ENCODE measurements at places on chromosomes 12 and 14.

DNA sequence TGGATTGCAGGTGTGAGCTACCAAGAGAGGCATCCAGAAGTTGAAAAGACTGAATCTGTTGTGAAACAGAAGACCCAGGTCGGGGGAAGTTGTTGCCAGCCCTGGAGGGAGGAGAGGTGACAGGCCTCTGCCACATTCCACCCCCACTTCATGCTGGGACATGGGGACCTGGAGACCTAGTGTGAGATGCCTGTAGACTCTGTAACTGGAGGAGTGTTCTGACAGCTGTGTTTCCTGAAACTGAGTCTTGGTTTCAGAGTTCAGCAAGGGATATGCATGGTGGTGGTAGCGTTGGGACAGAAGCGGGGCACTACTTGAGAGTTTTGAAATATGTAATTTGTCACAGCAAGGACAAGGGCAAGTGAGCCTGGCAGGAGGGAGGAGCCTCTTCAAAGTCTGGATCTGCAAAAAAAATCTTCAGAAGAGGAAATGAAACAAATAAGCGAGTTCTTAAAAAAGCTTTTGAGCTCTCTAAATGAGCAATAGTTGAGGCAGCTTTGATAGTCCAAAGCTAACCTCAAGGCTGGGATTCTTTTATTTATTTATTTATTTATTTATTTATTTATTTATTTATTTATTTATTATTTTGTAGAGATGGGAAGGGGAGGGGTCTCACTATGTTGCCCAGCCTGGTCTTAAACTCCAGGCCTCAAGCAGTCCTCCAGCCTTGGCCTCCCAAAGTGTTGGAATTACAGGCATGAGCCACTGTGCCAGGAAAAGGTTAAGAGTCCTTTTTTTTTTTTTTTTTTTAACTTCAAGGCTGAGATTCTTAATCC is 58.9 kb upstream of the EEA1 start:
- DNase-seq = no peak

DNA sequence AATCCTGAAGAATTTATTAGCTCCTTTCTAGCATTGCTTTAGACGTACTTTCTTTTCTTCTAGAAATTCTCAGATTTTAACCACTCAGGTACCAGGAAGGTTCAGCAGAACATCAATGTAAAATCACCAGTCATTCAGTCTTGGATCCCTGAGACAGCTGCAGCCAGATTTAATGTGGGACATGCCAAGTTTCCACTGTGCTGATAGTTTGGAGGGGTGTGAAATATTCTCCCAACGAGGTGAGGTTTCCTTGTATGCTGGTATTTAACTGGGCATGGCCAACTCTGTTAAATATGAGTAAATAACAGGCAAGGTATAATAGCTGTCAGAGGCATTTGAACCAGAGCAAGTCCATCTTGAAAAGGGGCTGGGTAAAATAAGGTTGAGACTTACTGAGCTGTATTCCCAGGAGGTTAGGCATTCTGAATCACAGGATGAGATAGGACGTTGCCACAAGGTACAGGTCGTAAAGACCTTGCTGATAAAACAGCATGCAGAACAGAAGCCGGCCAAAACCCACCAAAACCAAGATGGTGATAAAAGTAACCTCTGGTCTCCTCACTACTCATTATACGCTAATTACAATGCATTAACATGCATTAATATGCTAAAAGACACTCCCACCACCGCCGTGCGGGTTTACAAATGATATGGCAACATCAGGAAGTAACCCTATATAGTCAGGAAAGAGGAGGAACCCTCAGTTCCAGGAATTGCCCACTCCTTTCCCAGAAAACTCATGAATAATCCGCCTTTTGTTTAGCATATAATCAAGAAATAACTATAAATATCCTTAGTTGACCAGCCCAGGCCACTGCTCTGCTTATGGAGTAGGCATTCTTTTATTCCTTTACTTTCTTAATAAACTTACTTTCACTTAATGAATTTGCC is 75.2 kb upstream of the RASSF8 start:
- DNase-seq = no peak

GRCh38 chr14:74545386-74545785 is 51.8 kb downstream of the ISCA2 start:
- no peak for DNase-seq

GRCh38 chr14:89036371-89036770 is 211.9 kb downstream of the TTC8 start:
- DNase-seq = no peak

DNA sequence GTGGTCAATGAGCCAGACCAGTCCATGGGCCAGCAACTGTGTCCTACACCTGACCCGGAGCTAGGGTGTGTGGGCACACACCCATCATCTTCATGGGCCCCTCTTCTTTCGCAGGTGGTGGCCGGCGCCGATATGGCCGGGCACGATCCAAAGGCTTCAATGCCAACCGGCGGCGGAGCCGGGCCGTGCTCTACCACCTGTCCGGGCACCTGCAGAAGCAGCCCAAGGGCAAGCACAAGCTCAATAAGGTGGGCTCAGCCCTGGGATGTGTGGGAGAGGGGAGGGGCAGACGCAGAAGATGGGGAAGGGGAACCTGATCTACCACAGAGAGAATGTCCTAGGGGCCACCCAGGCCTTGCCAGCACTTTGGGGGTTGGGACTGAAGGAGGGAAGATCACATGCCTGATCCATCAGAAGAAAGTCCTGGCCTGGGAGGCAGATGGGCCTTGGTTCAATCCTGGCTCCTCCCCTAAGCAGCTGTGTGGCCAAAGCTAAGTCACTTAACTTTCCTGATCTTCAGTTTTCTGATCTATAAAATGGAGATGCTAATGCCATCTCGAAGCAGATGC is 3.8 kb downstream of the KCNH3 start:
- no peak for DNase-seq

GRCh38 chr12:57237596-57237931 is 8.1 kb downstream of the SHMT2 start:
- no peak for DNase-seq

- no peak for DNase-seq
Measured at GRCh38 chr14:37565550-37565949, 29.5 kb downstream of the FOXA1 start.

DNA sequence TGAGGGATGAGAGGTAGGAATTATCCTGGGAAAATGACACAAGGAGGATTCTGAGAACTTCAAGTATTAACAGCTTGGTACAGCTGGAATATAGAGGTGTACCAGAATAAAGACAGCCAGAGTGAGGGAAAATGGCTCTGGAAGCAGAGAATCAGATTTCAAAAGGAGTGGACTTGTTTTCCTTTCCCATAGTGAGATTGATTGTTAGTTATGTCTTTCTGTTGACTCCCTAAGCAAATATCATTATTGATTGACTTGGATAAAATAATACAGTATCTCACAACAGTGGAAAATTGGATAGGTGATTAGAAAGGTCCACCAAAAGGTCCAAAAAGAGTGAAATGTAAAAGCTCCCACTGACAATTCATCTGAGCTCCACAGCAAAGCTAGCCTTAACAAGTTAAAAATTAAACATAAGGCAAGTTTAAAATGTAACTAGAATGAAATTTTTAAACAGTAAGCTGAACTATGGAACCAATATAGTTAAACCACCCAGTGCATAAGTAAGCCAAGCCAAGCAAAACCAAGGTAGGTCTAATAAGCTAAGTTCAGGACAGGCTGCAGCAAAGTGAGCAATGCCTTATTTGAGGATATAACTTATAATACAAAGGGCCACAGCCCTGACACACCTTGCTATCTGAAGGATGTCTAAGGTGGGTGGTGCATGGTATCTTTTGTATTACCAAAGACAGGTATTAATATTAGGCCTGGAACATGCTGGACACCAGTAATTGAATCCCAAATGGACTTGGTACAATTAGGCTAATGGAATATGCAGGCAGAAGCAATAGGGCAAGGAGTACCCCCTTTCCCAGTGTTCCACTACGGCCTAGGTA is 21.8 kb downstream of the ENTPD5 start:
- DNase-seq = no peak

DNA sequence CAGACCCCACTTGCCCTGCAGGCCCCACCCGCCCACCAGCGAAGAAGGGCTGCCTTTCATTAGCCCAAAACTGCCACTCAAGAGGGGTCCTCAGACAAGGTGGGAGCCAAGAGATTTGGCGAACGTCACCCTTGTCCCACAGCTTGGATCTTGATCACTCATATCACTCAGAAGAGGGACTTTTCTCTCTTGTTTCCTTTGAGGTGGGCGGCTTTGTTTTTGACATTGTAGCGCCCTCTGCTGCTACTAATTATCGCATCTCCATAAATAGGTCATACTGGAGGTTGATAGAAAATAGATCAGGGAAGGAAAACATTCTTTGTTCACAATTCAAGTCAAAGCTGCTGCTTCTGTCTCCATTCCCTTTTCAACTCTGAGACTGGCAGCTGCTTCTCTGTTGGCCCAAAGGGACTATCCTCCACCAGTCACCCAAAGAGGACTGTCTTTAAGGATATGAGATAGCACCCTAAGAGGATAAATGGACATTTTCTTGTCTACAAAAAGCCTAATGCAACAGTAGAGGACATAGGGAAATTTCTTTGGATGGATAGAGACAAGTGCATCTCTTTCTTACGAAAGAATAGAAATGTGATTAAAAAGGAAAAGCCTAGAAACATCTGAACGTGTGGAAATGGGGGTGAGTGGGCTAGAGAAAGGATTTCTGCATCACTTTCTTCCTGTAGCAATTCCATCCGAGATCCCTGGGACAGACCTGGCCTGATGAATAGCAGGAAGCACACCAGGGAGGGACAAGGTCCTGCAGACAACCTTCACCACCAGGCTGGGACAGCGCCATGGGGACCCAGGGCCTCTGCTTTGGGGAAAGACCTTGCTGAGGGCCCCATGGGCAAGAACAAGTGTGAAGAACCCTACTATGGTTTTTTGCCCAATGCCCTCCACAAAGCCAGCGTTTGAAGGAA is 115.8 kb downstream of the DAD1 start:
- no peak for DNase-seq

DNA sequence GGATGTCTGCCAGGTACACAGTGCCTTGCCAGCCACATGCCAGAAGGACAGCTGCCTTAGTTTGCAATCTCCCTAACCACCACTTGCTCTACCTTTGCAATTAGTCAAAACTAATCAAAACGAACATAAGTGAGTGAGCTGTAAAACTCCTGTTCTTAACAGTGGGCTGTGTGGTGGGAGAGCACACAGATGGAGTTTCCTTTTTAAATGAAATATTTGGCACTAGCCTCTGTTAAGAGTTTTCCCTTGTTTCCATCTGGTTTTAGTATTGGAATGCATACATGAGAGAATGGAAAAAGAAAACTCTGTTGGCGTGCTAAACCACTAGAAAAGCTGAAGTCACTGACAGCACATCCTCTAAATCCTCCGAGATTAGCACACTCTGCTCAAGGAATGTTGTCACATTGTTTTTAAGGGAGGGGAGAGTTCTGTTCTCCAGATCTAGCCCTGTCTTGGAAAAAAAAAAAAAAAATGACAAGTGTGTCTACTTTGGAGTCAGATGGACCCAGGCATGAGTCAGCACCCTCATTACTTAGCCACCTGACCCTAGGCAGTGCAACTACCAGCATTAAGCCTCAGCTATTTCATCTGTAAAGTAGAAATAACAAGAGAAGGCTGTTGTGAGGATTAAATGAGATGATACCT is 83.9 kb downstream of the STXBP6 start:
- peak; percentile 65 for DNase-seq

DNA sequence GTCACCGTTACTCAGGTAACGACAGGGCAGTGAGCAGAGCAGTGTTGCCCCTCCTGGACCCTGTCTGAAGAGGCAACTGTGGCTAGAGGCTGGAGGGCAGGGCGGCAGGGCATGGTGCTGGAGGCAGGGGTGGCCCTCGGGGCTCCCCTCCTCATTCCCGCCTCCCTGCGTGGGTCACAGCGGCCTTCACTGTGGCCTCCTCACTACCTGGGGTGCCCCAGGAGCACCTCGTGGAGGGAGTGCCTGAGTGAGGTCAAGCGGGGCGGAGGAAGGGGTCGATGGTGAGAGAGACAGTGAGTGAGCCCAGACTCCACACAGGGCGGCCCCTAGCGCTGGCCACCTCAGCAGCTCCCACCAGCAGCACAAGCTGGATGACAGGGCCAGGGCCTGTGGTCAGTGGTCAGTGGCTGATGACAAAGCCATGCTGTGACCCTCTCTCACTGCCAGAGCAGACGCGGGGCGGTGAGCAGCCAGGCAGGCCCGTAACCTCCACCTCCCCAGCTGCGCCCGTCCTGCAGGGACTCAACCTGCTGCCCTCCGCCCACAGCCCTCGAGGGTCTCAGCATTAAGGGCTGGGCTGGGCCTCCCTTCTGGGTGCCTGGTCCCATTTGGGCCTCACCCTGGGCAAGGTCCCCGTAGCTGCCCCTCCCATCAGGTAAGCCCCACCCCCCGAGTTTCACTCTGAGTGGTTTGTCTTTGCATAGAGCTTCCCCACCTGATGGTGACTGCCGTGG is 17.8 kb downstream of the GPR132 start:
- no peak for DNase-seq

- DNase-seq = no peak
Measured at GRCh38 chr12:22994316-22994675, 369.3 kb downstream of the ETNK1 start.

GRCh38 chr12:118391424-118391823 is 15.1 kb downstream of the SUDS3 start:
- DNase-seq = no peak

GRCh38 chr12:47954467-47955045 is 8.8 kb upstream of the TMEM106C start:
- no peak for DNase-seq

DNA sequence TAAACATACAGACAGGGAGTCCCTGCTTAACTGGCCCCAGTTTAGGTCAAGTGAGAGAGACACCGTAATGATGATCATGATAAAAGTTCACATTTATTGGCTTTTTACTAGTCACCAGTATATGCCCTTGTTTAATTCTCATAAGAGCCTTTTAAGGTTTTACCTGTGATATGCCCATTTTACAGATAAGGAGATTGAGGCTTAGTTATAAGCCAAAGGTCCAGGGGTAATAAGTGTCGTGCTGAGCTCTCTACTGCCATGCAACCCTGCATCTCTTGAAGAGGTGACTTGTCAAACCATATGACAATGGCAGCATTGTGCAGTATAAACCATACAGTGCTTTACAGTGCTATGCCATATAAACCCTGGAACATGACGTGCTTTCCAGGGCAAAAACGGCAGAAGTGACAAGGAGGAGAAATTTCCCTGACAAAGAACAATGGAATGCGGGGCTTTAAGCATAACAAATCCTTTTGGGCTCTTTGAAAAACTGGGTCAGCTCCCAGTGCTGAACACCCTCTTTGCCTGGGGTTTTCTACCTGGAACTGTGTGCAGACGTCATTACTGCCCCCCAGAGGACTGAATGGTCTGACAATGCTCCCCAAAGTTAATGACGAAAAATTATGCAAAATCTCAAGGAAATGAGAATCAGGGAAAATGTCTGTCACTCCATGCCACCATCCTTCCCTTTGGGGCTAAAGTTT is 59.7 kb upstream of the C14orf132 start:
- DNase-seq = no peak

DNA sequence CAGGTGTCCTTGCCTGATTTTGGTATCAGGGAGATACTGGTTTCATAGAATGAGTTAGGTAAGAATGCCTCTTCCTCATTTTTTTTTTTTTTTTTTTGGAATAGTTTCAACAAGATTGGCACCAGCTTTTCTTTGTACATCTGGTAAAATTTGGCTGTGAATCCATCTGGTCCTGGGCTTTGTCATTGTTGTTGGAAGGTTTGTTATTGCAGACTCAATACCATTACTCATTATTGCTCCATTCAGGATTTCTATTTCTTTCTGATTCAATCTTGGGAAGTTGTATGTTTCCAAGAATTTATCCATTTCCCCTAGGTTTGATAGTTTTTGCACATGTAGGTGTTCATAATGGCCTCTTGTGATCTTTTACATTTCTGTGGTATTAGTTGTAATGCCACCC is 126.0 kb upstream of the KITLG start:
- no peak for DNase-seq

Data from fibroblast of the conjunctiva (primary cell).